ENCODE measurements at places on chromosomes 2 and 18.

DNA sequence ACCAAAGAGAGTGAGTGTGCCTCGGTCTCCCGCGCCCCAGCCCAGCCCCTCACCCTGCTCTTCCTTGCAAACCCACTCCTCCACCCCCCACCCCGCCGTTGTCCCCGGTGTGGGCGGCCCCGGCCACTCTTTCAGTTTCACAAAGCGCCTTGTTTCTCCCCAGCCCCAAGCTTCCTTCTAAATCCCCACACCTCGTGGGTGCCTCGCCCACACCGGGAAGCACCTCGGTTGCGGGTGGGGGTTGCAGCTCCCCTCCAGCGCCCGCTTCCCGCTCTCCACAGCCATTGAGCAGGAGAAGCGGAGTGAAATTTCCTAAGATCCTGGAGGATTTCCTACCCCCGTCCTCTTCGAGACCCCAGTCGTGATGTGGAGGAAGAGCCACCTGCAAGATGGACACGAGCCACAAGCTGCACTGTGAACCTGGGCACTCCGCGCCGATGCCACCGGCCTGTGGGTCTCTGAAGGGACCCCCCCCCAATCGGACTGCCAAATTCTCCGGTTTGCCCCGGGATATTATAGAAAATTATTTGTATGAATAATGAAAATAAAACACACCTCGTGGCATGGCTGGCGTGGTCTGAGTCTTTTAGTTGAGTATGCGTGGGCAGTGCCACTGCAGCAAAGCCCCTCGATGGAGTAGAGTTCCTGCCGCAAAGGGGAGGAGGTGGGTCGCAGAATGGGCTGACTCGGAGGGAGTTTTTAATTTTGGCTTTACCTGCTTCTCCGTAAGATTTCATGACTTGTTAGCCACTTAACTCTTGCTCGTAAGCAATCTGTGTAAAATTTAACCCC lies 848 bp downstream of the TMSB10 start:
- DNase-seq, result no peak

- no peak for DNase-seq
These were observed 7.2 kb upstream of the TMEM177 start for GRCh38 chr2:119671752-119672151.

DNA sequence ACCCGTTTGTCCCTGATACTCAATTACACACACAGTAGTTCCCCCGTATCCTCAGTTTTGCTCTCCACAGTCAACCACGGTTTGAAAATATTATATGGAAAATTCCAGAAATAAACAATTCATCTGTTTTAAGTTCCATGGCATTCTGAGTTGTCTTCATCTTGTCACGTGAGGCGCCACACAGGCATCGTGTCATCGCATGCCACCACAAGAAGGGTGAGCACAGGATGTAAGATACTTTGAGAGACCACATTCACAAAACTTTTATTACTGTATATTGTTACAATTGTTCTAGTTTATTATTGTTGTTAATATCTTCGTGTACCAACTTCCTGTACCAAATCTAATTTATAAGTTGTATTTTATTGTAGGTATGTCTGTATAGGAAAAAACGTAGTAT lies 17.7 kb downstream of the ADNP2 start:
- no peak for DNase-seq

DNA sequence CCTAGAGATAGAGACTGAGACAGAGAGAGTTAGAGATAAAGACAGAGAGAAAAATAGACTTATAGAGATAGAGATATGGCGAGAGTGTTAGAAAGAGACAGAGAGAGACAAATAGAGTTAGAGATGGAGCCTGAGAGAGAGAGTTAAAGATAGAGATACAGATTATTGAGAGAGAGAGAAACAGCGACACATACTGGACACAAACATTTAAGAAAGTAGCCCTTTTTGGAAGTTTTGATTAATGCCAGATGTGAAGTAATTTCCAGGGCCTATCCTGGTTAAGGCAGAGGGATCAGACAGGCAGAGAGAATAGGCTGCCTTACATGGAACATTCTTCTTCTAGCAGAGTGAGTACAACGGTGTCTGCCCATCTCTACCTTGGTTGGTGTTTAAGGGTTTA lies 311.6 kb upstream of the CDH7 start:
- DNase-seq, result no peak

DNA sequence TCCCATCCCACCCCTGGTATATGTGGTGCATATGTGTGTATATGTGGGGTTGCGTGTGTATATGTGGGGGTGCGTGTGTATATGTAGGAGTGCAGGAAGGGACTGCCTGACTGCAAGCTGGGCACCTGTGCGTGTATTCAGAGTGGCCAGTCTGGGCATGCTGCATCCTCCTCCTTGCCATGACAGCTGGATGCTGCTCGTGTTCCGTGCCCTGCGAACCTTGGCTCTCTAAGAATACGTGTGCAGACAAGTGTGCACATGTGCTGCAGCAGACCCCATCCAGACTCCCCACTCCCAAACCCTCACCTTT lies 222.1 kb downstream of the CELF4 start:
- DNase-seq, result no peak

DNA sequence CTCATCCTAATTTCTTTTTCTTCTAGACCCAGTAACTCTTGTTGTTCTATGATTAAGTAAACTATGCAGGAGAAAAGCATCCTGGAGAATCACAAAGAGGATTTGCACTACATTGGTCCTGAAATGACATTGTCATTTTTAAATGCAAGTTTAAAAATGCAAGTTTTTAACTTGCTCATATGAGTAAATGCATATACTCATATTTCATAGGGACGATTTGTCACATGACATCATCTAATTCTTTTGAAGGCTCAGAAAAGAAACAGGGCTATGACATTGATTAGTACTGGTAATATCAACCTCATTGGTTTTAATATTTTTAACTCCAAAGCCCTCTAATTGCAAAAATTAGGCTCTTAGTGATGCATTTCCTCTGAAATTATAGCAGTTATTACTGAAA lies 324.4 kb downstream of the LRRTM1 start:
- DNase-seq, result no peak

DNA sequence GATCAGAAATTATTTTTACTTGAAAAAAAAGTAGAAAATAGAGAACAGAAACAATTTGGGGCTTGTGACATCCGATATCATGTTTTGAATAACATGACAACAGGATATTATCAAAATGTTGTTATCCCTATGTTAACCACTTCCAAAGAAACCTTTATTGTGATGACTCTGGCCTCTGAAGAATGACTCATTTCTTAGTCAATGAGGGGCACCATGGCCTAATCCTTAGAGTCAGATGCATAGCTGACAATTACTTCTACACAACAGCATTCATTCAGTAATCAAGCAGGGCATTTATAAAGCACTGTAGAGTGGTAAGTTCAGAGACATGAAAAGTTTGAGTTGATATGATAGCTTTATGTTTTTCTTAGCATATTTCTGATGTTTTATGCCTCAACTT lies 703.0 kb downstream of the RNF144A start:
- DNase-seq, result no peak

DNA sequence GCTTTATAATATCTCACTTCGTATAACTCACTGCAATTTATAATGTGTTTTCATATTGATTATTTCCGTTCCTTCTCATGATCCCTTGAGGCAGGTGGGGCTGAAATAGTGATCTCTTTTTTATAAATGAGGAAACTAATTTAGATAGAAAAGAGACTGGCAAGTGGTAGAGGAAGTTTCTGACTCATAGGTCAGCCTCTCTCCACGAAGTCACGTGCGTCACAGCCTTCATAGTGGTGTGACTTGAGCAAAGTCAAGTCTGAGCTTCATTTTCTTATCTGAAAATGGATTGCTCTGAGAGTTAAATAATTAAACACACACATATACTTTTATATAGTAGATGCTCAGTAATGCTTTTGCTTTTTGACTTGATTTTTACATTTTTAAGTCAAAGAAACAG lies 19.9 kb downstream of the ABCG5 start:
- no peak for DNase-seq

DNA sequence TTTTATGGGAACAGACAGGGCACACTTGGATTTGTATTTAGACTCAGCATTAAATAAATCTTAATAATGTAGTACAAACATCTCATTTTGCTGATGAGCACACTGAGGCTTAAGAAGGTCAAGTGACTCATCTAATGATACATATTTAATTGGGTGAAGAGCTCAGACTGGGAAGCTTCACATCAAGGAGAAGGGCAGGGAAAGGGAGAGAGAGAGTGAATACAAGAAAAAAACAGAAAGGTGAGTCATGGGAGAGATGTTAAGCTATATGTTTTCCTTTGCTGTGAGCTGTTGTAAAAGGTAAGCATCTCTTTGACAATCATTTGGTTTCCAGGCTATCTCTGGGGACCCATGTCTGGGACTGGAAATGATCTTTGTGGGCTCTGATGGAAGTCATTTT lies 277.8 kb downstream of the SETBP1 start:
- DNase-seq, result no peak

- no peak for DNase-seq
These were observed 101.3 kb downstream of the NCK2 start for GRCh38 chr2:105845976-105846375.

GRCh38 chr18:59665057-59666006 lies 31.9 kb downstream of the CCBE1 start:
- no peak for DNase-seq

Data from activated T-helper 1 cell treated with anti-CD3 and anti-CD28 coated beads, Interleukin-2, amount 50 U/mL, for 16 hours (primary cell).